ENCODE measurements at places on chromosomes 1 and 21. TPM values are rescaled to one million over a fixed set of nuclear protein-coding genes. Genes with fewer than 3 reads are reported as not detected.

DNA sequence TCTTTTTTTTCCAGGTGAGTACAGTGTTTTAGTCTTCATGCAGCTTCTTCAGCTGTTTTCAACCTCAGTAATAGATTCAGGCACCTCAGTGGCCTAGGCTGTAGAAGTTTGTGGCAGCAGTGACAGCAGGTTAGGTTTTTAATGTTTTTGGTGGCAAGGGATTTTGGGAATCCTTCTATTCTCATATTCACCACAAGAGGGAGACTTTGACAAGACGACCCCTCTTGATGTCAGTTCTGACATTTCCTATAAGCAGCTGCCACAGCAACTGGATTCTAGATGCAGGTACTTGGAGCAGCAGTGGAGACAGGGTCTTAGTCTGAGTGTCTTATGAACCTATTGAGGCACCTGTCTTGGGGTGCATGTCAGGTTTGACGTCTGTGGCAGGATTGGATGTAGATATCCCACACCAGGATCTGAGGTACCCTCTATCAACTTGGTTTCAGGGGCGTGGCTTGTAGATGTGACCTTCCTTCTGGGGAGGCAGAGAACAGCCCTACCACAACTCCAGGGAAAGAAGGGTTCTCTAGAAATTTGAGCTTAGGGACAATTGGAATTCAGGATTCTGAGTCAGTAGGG, 1104.2 kb upstream of the TMPRSS15 start:
- DNase-seq = no peak

DNA sequence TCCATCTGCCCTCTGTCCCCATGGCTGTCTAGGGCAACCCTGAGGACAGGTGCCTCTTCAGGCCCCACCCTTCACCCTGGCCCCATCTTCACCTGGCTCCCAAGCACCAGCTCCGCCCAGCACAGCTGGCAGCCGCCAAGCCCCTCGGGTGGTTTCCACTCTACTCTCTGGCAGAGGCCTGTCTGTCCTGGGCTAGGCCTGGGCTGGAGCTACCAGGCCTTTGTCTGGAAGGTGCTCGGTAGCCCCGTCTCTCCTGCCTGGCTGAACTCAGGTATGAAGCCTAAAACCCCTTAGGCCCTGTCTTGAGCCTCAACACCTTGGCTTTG, 17.4 kb downstream of the SDC3 start:
- no peak for DNase-seq

- DNase-seq = no peak
These were observed 44.1 kb downstream of the TRPM2 start for GRCh38 chr21:44397431-44398031.

GRCh38 chr1:156693848-156694689, 11.3 kb downstream of the CRABP2 start:
- peak; percentile 80 for DNase-seq

DNA sequence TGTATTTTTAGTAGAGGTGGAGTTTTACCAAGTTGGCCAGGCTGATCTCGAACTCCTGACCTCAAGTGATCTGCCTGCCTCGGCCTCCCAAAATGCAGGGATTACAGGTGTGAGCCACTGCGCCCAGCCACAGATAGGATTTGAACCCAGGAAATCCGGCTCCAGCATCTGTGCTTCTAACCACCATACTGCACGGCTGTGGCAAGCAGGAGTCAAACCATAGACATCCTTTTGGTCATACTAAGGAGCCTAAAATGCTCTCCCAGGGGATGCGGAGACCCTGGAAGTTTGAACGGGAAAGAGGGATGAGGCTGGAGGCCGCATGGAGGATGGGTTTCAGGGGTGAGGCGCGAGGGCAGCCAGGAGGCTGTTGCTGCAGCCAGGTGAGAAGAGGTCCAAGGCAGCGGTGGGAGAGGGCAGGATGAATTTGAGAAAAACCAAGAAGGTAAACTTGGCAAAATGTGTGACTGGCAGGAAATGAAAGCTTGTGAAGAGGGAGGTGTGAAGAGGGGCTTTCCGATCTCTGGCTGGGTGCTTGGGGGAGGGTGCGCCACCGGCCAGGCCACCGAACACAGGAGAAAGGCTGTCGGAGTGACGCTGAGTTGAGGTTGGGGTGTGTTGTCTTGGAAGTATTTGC, 24.0 kb upstream of the CDK18 start:
- no peak for DNase-seq

- no peak for DNase-seq
These were observed 152.4 kb downstream of the LEPR start for GRCh38 chr1:65572701-65573421.

DNA sequence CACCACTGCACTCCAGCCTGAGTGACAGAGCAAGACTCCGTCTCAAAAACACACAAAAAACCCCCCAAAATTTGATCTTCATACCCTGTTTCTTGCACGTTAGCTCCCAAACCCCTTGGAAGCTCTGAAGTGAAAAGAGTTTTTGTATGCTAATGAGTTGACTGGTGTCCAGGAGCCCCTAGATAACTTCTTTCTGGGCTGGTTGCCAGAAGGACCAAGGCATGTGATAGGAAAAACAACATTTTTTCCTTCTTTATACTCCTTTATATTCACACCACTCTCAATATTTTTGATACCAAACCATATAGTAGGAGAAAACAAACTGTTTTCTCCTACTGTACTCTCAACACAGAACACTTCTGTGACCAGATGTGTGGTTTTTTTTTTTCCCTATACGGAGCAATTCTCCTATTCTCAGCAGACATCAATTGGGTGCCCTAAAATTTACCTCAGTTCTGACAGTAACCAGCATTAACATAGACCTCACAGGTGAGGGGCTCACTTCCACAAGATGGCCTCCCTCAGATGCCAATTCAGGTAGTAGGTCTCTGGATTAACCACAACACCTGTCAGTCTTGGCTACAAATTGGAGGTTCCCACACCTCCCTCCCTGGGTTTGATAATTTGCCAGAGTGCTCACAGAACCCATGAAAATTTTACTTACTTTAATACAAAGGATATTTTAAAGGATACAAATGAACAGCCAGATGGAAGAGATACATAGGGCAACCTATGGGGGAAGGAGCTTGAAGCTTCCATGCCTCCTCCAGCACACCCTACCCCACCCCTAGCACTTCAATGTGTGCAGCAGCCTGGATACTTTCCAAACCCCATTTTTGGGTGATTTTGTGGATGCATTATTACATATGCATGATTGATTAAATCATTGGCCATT, 25.6 kb downstream of the ZYG11B start:
- no peak for DNase-seq

GRCh38 chr1:25103164-25103795, 129.0 kb downstream of the SYF2 start:
- DNase-seq = no peak

- DNase-seq = no peak
These were observed 46.4 kb downstream of the GORAB start for GRCh38 chr1:170578359-170578758.

GRCh38 chr1:231584117-231584516, 42.5 kb upstream of the DISC1 start:
- DNase-seq = no peak

DNA sequence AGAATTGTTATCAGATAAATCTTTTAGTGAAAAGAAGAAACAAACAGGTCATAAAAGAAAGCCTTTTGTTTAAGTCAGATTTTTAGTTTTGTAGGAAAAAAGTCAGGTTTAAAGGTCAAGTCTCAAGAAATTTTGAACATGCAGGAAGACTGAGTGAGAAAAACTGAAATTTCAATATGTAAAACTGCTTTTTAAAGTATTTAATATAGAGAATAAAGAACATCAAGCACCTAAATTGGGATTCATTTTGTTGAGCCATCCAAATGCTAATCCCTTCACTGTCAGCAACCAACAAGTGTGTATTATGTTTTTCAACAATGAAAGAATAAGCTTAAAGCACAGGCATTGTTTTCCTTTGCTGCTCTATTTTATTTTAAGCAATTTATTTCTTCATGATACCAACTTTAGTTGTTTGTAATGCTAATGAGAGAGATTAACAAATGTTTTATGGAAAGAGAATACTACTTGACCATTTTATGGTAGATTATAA, 114.9 kb upstream of the SERTAD4 start:
- DNase-seq = no peak

- peak; percentile 69 for DNase-seq
These were observed 25.5 kb upstream of the MTMR11 start for GRCh38 chr1:149962039-149962647.

DNA sequence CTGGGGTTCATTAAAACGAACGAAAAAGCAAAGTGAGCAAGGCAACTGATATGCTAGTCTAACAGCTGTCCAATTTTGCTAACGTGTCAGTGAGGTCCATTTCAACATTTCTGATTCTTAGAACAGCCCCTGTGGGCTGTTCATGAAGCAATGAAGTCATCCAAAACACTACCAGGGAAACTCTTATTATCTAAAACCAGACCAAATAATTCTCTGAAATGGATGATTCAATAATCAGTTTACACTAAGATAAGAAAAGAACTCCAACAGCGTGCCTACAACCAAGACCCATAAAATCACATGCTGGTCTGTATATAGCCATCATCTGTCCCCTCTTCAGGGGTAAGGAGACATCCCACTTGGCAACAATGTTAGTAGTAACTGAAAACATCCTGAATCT, 122.7 kb downstream of the TGFBR3 start:
- DNase-seq = no peak

DNA sequence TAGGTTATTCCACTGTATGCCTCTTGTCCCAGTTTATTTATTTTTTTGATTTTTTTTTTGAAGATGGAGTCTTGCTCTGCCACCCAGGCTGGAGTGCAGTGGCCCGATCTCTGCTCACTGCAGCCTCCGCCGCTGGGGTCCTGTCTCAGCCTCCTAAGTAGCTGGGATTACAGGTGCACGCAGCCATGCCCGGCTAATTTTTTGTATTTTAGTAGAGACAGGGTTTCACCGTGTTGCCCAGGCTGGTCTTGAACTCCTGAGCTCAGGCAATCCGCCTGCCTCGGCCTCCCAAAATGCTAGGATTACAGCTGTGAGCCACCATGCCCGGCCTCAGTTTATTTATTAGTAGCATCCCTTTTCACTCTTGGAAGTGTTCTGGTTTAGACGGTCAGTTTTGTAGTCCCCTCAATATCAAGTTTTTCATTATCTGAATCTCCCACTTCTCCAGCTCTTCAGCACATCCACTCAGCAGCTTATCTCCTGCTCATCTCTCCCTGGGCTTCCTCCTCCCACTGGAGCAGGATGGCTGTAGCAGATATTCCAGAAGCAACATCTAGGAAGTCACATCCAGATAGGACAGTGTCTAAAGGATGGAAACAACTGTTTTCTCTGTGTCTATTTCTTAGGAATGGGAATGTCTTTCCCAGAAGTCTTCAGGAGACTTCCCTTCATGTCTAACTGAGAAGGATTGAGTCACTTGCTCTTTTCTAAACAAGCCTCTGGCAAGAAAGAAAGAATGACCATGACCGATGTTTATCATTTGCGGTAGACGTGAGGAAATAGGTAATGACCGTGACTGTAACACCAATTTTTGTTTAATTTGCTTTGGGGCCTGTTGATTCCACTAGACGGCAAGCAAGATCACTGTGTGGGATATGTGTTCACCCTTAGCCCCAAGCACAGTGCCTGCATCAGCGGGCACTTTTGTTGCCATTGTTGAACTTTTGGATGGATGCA, 14.4 kb downstream of the CCDC190 start:
- no peak for DNase-seq

DNA sequence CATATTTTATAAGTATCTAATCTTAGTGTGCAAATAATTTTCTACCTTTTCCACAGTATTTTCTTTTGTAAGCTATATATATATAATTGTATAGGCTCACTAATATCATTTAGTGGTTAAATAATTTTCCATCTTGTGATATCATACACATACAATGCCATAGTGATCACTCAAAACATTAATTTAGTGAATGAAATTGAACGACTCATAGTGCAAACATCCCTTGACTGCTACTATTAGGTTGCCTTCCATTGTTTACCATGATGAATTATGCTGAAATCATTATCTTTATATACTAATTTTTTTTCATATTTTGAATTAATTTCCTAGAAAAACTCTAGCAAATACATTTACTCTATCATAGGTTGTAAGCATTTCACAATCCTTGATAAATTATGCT, 127.1 kb downstream of the PCNX2 start:
- DNase-seq = no peak

DNA sequence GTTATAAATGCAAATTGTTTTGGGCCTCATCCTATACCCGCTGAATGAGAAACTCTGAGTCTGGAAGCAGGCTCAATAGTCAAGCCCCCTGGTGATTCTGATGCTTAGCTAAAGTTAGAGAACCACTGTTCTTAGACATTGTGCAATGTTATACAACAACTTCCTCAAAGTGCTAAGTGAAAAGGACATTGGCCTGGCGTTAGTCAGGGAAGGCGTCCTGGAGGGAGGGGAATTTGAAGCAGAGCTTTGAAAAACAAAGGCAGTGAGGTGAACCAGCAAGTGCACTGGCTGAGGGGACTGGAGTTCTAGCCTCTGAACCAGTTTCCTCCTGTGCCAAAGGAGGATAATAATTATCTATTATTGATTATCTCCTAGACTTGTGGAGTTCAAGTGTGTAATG, 5.1 kb downstream of the CD1D start:
- no peak for DNase-seq

DNA sequence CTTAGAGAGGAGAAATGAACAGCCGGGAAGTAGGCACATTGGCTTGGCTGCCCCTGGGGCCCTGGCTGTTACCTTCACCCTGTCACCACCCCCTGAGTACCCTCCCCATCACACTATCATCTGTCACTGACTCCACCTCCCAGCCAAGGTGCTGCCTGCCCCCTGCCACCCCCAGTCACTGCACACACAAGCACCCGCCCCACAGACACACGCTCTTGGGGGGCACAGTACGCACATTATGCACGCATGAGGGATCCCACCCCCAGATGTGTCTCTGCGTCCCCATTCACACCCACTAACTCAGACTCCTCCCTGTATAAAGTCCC, 223.3 kb downstream of the PTPRU start:
- DNase-seq = no peak

DNA sequence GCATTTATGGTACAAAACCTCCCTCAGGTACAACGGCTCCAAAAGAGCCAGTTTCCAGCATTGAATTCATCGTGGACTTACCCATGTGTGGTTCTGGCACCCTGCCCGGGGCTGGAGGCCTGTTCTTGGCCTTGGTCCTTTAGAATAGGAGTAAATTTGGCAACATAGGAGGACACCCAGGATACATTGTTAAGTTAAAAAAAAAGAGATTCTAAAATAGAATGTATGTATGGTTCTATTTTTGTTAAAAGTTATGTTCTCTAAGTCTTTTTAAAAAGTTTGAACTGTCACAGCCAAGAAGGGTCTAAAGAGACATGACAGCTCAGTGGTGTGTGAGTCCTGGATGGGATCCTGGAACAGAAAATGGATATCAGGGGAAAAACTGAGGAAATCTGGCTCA, 25.9 kb downstream of the EPHX1 start:
- DNase-seq = no peak

LPGAT1 gene
- total RNA-seq = 46.0 TPM

CLCA1 gene
- total RNA-seq = not detected

BEND5 gene
- not detected for total RNA-seq

TRIM45 gene
- total RNA-seq = 10.2 TPM

NID1 gene
- not detected for total RNA-seq

NCF2 gene
- 54.3 TPM for total RNA-seq

FMN2 gene
- not detected for total RNA-seq

RYR2 gene
- not detected for total RNA-seq

JAM2 gene
- total RNA-seq = not detected

TEX38 gene
- total RNA-seq = not detected

TPTE gene
- not detected for total RNA-seq

Measured in PC-9 (cell line).